ENCODE measurements at places on chromosomes 12 and 14.

DNA sequence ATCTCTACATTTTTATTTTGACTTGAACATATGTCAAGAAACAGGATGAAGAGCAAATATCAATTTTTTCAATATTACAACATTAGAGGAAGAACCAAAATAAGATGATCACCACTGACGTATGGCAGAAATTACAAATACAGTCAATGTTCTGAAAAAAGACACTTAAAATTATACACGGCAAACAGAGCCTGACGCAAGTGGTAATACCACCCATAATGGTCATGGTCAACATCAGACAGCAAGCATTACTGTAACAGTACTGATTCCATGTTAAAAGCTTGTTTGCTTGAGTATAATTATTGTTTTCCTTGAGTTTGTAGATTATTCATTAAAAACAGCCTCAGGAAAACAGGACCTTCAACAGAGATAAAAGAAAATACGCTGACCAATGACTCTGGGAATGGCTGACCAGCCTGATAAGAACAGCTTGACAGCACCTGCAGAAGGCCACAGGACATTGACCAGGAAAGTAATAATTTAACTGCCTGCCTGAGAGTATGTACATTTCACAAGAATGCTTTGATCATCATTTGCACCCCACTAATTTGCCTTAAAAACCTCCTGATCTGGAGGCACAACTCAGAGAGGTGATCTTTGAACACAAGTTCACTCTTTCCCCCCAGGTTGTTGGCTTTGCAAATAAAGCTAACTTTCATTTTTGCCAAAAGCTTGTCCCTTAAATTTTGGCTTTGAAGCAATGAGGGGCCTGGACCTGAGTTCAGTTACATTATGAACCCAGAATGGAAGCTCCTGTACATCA is 187.3 kb downstream of the IPO8 start:
- no peak for DNase-seq

DNA sequence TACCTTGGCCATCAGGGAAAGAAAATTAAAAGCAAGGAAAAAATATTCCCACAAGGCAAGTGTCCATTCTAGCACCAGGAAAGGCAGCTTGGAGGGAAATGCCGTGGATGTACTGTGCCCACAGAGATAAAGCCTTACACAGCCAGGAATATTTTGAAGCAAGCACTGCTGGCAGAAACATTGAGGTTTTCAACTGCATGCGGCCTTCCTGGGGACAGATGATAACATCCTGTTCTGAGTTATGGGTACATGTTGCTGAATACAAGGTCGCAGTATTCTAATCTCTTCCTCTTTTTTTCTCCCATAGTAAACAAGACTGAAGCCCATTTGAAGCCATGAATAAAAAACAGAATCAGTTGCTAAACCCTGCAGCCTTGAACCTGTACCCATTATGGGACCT is 197.1 kb downstream of the BTG1 start:
- DNase-seq: no peak

GRCh38 chr12:27255806-27256205 is 11.7 kb downstream of the STK38L start:
- DNase-seq: no peak

GRCh38 chr14:50403419-50403818 is 6.7 kb upstream of the CDKL1 start:
- DNase-seq: no peak

GRCh38 chr12:12024911-12025682 is 45.6 kb upstream of the BCL2L14 start:
- peak; percentile 15 for DNase-seq

DNA sequence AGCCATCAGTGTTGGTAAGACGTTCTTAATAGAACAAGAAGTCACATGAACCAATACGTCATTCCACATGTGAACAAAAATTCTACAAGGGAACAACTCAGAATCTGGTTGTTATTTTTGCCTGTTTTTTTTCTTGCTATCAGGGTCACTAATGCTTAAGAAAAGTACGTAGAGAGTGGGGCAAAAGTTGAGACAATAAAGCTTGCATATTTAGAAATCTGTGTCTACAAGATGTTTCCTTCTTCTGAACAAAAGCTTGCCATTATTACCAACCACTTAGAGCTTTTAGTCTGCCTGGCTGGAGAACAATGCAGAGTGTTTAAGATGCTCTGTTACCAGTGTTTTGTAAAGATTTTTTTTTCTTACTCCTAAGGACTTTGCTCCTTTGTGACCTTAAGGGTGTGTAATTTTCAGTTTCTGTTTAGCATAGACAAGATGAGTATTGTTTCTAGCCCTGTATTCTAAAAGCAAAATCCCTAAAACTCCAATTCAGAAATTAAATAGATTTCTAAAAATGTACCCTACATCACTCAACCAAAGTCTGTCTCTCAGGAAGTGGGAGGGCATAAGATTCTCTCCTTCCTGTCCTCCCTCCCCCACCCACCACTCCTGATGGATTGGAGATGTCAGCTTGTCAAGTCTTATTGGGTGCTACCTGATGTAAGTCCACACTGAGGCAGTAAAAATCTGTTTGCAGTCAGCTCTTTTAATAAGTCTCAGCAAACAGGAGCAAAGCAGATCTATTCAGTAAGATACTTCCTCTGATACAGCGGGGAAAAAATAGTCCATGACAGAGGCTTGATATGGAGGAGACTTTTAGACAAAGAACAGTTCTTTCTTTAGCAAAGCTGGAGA is 267.6 kb downstream of the GRIN2B start:
- no peak for DNase-seq

DNA sequence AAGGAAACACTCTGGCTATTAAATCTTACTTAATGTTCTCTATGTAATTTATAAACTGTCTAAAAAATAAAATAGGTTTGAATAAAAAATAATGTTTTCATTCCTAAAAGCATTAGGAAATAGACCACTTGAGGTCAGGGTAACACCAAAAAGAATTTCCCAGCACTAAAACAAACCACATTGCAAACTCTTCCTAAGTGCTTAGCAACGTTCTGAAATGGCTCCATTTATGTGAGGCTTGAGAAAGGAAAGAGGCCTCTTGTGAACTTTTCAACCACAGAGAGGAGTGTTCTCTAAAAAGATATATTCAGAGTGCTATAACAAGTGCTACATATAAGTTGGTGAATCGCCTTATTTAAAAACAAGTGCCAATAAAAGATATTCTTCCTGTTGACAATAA is 42.7 kb downstream of the ALX1 start:
- no peak for DNase-seq

- DNase-seq: peak; percentile 25
Measured at GRCh38 chr12:6752167-6752920, 597 bp downstream of the MLF2 start.

GRCh38 chr12:79662046-79662811 is 28.5 kb downstream of the PAWR start:
- no peak for DNase-seq

DNA sequence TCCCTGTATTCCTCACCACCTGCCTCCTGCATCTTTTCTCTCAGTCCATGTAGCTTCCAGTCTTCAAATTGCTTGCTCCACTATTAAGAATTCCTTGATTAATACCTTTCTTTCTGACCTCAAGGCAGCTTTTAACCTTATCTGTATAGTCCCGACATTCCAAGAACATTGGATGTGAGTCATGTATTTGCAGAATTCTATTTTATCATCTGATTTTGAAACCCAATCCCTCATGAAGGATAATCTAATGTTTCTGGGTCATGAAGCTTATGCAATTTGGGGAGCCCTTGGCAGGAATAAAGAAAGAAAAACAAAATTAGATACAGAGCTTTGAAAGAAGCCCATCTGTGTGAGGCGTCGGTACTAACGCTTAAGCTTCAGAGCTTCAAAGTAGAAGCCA is 63.4 kb upstream of the CCND2 start:
- no peak for DNase-seq

GRCh38 chr14:75109877-75110276 is 17.0 kb downstream of the NEK9 start:
- DNase-seq: no peak

DNA sequence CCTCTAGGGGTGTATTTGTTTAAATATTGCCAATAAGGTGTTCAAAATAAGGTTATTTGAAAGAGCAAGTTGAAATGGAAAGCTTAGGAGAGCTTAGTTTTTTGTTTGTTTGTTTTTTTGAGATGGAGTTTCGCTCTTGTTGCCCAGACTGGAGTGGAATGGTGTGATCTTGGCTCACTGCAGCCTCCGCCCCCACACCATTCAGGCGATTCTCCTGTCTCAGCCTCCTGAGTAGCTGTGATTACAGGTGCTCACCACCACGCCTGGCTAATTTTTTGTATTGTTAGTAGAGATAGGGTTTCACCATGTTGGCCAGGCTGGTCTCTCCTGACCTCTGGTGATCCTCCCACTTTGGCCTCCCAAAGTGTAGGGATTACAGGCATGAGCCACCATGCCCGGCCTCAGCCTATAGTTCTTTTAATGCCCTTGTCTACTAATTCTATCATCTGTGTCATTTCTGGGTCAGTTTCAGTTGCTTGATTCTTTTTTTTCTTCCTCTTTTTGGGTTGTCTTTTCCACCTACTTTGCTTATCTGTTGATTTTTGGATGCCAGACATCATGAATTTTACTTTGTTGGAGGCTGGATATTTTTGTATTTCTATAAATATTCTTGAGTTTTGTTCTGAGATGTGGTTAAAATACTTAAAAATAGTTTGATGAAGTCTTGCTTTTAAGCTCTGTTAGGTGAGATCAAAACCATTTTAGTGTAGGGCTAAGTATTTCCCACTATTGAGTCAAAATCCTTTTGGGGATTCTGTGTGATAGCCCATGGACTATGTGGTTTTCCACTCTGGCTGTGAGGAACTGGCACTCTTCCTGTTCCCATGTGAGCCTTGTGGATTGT is 18.7 kb downstream of the RCOR1 start:
- no peak for DNase-seq

DNA sequence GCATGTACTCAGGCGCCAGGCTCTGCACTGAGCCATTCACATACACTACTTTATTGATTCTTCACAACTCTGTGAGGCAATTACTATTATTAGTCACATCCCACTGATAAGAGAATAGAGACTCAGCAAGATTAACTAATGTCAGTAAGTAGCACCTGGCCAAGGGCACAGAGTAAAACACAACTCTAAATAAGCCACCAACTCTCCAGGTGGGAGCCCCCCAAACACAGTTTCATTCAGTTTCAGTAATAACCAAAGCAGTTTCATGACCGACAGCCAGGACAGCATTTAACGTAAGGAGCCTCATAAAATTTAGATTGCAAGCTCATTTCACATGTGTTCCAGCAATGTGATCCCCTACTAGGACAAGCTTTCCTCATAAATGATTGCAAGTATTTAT is 323.1 kb upstream of the CCDC196 start:
- no peak for DNase-seq

- DNase-seq: peak; percentile 75
Measured at GRCh38 chr12:52151837-52152783, 39.7 kb downstream of the KRT80 start.

DNA sequence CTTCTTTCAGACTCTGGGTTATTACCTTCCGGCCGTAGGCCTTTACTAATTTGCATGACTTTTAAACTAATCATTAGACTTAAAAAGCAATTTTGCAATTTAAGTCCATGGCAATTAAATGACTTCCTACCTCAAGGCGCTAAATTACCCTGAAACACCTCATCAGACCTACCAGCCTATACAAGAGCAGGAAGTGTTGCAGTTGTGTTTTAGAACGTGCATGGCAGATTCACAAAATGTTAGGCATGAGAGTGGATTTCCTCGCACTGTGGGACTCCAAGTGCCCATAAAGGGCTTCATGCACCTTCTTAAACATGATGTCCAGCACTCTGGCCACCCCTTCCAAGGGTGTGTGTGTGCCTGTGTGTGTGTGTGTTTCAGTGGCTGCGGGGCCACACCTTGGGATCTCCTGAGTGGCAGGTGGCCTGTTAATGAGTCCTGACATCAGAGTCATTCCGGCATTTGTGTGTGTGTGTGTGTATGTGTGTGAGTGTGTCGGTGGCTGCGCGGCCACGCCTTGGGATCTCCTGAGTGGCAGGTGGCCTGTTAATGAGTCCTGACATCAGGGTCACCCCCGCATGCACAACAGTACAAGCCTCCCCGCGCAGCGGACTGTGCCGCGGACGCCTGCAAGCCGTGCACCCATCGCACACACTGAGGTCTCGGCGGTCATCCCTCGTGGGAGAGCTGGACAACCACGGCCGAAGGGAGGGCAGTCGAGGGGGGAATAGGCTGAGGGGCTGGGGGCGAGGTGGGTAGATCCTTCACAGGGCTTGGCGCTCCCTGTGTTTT is 900 bp downstream of the C2CD5 start:
- peak; percentile 7 for DNase-seq

DNA sequence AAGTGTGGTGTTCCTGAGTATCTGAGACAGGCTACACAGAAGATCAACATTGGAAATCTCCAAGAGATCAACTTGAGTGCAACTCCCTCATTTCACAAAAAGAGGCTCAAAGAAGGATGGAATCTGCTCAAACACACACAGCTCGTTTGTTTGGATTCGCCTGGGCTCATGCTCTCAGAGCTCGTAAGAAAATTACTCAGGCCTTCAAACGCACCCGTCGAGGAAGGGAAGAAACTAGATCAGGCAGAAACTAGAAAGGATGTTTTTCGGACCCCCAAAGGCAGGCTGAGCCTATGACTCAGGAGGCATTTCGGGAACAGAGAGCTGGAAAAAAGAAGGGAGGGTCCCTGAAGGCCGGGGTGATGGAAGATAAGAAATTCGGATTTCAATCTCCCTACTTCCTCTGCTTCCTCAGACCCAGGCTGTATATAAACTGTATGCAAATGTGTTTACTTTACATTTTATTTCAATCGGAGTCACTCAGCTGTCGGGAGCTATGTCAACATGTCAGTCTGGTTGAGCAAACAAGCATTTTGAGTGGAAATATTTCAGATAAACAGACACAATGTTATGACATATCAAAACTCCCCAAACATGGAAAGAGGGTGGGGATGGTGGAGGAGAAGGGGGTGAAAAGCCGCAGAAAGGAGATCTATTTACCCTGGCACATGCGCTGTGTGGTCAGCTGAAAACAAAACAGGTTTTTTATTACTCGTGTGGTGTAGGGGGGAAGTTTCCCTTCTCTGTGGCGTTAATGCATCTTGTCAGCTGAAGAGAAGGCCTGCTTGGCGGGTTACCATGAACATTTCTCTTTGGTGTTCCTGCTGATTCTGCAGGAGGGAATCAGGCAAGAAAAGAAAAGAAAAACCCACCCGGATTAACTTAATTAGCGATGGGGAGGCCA is 129.1 kb upstream of the TBX3 start:
- no peak for DNase-seq

DNA sequence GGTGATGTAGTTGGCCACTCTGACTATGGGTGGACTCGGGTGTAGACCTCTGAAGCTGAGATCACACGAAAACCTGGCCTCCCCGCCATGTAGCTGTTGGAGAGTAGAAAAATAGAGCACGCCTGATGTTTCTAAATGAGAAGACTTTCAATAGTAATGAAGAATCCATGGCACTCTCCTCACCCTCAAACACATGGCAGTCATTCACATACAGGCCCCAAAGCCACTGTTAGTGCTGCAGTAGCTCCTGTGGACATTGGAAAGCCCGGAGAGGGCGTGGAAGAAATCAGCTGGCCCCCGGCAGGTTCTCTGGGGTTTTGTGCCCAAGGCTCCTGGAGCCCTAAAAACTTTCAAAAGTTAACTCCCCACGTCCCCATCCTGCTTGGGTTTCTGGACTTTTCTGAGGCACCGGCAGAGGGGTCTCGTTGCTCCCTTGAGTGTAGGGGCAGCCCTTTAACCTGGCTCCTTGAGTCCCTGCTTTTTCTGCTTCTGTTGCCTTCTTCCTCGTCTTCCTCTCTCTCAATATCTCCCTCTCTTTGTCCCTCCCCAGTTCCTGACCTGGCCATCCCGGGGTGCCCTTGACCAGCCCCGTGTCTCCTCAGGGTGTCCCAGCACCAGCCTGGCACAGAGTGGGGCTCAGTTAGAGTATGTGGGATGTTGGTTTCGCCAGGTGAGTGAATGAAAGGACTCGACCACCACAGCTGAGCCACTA is 8.3 kb downstream of the MEG3 start:
- DNase-seq: no peak
